ENCODE measurements at places on chromosomes 2 and 18.

DNA sequence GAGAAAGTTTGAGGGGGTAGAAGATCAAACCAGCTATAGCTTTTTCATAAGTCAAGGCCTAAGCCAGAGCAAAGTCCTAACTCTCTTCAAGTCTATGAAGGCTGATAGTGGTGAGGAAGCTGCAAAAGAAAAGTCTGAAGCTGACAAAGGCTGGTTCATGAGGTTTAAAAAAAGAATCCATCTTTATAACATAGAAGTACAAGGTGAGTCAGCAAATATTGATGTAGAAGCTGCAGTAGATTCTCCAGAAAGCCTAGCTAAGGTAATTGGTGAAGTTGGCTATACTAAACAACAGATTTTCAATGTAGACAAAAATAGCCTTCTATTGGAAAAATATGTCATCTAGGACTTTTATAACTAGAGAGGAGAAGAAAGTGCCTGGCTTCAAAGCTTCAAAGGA, 141.4 kb upstream of the ZNF521 start:
- no peak for DNase-seq

DNA sequence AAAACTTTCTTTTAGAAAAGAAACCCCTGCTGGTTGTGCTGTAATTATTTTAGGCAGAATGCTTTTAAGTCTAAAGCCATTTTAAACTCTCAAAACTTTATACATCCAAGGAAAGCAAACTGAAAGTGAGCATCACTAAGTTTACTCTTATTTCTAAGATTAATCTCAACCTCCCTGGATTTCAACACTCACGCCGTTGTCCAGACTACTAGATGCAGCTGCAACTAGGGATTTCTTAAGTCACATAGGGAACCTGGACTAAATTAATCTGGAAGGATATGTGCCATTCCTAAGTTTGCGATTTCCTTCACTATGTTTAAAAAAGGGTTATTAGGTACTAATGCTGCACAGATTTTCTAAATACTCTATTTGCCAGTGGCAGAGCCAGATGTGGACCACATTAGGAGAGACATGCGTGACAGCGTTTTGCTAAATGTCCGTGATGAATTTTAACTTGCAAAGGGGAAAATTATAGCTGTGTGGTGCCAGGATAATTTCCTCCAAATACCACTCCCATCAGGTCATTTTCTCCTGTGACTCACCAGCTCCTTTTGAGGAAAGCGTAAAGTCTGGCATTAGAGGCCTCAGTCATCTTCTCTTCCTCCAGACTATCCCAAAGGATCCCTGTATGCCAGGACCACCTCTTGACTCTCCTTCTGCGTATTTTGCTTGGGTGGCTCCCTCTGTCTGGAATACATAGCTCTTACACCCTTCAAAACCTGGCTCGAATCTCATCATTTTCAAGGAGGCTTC, 143.7 kb downstream of the ATL2 start:
- DNase-seq, result no peak

DNA sequence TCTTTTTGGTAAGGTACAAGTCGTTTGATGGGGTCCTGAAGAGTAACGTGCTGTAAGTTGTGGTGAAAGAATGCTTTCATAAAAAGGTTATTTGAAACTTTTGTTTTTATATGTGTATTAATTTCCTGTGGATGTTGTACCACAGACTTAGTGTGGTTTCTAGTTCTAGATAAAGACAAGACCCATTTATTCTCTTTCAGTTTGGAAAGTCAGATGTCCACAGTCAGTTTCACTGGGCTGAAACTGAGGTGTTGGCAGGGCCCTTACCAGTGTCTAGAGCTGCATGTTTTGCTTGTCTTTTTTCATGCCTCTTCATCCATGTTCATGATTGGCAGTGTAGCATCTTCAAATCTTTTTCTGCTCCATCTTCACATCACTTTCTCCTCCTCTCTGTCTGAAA, 22.1 kb upstream of the DOCK10 start:
- DNase-seq, result no peak

DNA sequence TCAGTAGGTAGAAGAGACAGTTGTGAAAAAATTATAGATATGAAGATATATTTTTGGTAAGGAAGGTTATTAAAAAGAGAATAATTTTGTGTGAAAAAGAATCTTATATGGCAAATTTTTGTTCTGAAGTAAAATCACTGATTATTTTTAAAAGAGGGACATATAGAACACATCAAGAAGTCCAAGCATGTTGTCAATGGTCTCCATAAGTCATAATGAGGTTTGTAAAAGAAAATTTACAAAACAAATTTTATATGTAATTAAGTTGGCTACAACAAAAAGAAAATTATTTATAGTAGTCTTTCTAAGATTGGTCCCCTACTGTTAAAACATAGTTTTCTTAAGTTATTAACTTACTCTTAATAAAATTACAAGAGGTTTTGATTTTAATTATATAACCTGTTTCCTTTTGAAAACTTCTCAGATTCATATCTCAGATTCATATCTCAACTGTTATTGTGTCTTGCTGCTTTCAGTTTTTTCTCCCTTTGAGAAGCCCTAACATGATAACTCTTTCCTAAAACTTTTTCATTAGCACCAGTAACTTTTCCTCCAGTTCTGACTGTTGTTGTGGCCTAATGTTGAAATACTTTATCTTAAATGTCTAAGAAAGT, 81.2 kb downstream of the SH3YL1 start:
- no peak for DNase-seq

DNA sequence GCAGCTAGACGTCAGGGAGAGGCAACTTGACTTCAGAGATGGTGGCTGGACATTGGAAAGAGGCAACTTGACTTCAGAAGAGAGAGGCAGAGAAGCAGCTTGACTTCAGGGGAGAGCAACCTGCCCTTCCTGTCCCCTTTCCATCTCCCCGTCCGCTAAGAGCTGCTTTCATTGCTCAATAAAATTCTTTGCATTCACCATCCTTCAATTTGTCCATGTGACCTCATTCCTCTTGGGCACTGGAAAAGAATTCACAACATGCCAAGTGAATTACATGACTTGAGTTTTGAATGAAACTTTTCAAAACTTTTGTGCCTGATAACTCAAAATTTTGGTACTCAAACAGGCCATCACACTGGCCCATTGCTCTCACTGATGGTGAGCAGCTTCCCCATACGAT, 158.9 kb downstream of the DPP4 start:
- DNase-seq, result no peak

DNA sequence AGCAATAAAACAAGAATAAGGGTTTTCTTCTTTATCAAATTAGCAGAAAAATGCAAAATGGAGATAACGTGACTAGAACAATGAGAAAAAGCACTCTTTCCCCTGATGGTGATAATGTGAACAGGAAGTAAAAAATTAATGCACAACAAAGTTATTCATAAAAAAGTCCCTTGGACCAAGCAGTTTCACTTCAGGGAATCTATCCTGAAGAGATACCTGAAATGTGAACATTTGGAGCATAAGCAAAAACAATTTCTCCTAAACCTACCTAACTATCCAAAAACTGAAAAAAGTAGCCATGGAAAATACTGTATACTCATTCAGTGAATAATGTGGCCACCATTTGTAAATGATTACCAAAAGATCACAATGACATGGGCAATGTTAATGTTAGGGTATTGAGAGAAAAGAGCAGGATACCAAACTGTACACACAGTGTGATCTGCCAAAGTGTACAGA, 48.7 kb downstream of the TRIP12 start:
- no peak for DNase-seq

- no peak for DNase-seq
Observed at GRCh38 chr18:79374408-79375171, 21.1 kb upstream of the NFATC1 start.

DNA sequence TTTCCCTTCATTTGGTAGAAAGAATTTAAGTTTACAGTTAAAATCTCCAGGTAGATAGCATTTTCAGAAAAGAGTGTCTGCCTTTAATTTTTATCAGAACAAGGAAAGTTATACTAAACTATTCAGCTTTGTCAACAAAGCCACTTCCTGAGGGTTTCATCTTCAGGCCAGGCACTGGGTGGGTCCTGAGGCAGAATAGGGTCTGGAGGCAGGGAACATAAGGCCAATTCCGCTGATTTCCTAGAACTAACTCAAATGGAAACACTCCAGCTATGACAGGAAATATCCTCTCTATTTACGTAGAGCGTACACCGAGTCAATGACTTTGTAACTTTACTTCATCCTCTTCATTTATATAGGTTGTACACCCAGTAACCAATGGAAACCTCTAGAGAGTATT, 32.7 kb upstream of the FAM124B start:
- no peak for DNase-seq

DNA sequence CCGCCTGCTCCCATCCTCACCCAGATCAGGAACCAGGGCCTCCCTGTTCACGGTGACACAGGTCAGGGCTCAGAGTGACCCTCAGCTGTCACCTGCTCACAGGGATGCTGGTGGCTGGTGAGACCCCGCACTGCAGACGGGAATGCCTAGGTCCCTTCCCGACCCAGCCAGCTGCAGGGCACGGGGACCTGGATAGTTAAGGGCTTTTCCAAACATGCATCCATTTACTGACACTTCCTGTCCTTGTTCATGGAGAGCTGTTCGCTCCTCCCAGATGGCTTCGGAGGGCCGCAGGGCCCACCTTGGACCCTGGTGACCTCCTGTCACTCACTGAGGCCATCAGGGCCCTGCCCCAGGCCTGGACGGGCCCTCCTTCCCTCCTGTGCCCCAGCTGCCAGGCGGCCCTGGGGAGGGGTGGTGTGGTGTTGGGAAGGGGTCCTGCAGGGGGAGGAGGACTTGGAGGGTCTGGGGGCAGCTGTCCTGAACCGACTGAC, 31.7 kb downstream of the GPC1 start:
- no peak for DNase-seq

GRCh38 chr18:45775241-45775676, 50.2 kb upstream of the SIGLEC15 start:
- DNase-seq, result peak; percentile 48

DNA sequence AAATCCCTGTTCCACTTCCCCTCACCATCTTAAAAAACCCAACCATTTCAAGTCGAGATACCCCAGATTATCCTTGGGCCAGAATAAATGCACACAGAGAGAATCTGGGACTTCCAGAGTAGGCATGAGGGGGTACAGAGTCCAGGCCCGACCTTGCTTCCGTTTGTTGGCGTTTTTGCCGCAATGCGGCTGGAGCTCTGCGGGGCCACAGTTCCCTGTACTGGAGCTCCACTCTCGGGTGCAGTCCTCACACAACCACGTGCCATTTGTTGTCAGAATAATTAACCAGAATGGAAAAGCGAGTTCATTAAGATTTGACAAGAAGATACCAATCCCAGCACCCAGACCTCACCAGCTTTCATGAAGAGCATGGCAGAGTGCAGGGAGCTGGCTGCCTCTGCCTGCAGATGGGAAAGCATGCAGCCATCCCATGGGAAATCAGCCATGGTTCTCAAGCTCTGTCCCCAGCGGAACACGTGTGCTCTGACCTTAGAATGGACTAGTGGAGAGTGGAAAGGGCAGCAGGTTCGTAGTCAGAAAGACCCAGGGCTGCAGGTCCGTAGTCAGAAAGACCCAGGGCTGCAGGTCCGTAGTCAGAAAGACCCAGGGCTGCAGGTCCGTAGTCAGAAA, 472.8 kb downstream of the EIPR1 start:
- no peak for DNase-seq

DNA sequence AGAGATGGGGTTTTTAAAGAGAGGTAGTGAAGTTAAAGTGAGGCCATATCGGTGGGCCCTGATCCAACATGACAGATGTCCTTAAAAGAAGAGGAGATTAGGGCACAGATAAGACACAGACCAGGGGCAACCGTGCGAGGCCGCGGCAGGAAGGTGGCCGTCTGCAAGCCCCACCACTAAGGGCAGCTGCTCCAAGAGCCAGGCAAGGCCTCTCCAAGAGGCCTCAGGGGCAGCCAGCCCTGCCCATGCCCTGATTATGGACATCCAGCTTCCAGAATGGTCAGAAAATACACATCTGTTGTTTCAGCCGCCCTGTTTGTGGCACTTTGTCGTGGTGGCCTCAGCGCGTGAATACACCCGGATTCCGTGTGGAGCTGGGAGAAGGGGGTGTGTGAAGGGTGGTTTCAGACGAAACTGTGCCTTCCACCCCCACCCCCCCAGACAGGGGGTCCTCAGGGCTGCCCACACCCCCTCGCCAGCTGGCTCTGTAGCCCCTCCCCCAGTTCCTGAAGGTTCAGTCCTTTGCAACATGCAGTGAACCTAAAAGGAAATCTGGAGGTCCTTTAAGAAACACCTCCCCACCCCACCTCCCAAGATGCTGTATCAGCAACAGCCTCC, 74.1 kb upstream of the SMAD7 start:
- DNase-seq, result no peak
